ENCODE measurements at places on chromosomes 5 and 9. TPM values are rescaled to one million over a fixed set of nuclear protein-coding genes. Genes with fewer than 3 reads are reported as not detected.

FOXB2 gene
- total RNA-seq, result not detected

CTNND2 gene
- total RNA-seq, result not detected

ZCCHC9 gene
- 35.8 TPM for total RNA-seq

INSL6 gene
- total RNA-seq, result not detected

FBLL1 gene
- 0.29 TPM for total RNA-seq

SREK1IP1 gene
- total RNA-seq, result 8.3 TPM
